ENCODE measurements at places on chromosomes 5 and 9. TPM values are rescaled to one million over a fixed set of nuclear protein-coding genes. Genes with fewer than 3 reads are reported as not detected.

The GOLM1 gene
- total RNA-seq = 1.1 TPM

The PAEP gene
- total RNA-seq = not detected

The IFNB1 gene
- total RNA-seq = under 0.01 TPM

The PPP1R2B gene
- not detected for total RNA-seq

The SEPTIN8 gene
- total RNA-seq = 5.4 TPM

The LRRC19 gene
- total RNA-seq = not detected

- DNase-seq = no peak
These were observed 569.8 kb downstream of the CTNND2 start for GRCh38 chr5:11334404-11334803.

- no peak for DNase-seq
These were observed 194.9 kb downstream of the FBN2 start for GRCh38 chr5:128343168-128343567.

- DNase-seq = no peak
These were observed 280.1 kb downstream of the CDH10 start for GRCh38 chr5:24364711-24365110.

- DNase-seq = no peak
These were observed 3.2 kb downstream of the LCN10 start for GRCh38 chr9:136739509-136739908.

DNA sequence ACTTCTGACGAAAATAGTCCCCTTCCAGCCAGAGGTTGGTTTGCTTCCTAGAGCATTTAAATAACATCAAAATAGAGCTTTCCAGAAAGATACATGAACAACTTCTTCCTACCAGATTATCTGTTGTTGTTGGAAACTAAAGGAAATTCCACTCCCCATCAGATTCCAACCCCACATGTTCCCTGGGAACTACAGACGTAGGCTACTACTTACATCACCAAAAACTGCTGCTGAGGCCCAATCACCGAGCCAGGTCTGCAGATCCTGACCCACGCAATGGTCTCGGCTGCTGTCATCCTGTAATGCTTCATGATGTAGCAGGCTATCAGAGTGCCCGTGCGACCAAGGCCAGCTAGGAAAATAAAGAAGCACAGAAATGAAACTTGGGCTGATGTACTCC is 73.4 kb downstream of the HABP4 start:
- no peak for DNase-seq

DNA sequence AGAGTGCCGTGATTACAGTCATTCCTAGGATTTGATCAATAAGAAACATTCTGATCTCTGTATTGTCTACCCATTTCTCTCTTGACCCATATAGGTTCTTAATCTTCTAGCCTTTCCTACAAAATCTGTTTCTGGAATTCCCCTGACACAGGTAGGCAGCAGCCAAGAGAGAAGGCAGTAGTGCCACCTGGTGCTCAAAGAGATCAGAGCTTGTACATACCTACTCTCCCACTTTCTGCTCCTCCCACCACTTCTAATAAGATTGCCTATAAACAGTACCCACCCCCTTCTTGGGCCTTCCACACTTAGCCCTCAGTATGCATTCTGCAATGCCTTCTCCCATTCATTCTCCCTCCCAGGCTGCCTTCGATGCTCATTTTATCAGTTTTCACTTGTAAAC is 117.4 kb upstream of the RORB start:
- no peak for DNase-seq

GRCh38 chr5:173281910-173282309 is 46.3 kb downstream of the STC2 start:
- peak; percentile 36 for DNase-seq

DNA sequence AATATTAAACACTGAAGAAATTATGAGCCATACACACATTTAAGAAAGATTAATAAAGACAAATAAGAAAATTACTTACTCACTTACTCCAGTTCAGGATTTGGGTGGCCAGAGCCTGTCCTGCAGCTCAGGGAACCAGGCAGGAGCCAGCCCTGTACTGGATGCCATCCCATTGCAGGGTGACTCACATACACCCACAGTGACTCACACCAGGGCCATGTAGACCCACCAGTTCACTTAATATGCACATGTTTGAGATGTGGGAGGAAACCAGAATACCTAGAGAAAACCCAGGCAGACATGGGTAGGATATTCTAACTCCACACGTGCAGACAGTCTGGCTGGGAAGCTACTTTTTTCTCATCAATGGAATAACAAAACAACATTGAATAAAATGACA is 49.6 kb upstream of the ADRB2 start:
- DNase-seq = peak; percentile 20

DNA sequence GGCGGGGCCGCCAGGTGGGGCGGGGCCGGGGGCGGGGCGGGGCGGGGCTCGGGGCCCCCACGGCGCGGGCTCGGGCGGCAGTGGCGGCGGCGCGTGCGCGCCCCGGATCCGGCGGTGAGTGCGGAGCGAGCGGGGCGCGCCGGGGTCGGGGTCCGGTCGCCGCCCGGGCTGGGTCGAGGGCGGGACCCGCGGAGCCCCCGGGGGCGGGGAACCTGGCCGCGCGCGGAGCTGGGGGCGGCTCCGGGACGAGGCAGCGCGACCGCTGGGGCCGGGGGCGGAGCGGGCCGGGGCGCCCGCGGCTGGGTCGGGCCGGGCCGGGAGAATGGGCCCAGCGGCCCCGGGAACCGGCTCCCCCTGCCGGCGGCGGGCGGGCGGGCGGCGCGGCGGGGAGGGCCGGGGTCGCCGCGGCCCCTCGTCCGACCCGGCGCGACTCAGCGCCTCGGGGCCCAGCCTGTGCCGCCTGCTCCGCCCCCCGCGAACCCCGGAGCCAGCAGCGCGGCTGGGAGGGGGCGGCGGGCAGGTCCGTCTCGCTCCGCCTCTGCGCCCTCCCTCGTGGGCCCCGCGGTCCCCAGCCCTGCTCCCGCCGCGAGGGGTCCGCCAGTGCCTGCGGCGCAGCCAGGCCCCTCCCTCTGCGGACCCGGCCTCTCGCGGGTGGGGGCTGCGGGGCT is 3.1 kb downstream of the EGFL7 start:
- no peak for DNase-seq

DNA sequence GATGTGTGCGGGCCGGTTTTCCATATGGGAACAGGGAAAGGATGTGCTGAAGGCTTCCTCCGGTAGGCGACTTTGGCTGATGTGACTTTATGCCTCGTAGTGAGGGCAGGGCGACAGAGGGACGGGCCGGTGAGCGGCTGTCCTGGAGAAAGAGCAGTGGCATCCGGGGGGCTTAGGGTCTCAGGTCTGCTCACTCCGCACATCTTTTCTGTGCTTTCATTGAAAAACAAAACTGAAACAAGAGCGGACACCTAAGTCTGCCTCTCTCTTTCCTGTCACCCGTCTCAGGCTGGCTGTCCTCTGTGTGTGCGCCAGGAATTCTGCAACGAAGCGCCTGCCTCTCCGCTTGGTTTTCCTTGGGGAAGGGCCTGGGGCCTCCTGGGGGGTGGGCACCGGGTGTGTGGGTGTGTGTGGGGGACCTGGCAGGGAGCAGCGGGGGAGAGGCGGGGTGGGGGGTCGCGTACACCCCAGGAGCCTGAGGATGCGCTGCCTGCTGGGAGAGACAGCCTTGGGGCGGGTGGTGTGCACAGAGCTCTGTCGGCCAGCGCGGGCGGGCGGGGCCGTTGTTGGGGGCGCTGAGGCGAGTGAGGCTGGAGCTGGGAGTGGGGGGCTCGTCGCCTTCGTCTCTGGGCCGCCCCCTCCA is 580 bp upstream of the PRRX2 start:
- no peak for DNase-seq
